ENCODE measurements at places on chromosomes 12 and 14. TPM values are rescaled to one million over a fixed set of nuclear protein-coding genes. Genes with fewer than 3 reads are reported as not detected.

DNA sequence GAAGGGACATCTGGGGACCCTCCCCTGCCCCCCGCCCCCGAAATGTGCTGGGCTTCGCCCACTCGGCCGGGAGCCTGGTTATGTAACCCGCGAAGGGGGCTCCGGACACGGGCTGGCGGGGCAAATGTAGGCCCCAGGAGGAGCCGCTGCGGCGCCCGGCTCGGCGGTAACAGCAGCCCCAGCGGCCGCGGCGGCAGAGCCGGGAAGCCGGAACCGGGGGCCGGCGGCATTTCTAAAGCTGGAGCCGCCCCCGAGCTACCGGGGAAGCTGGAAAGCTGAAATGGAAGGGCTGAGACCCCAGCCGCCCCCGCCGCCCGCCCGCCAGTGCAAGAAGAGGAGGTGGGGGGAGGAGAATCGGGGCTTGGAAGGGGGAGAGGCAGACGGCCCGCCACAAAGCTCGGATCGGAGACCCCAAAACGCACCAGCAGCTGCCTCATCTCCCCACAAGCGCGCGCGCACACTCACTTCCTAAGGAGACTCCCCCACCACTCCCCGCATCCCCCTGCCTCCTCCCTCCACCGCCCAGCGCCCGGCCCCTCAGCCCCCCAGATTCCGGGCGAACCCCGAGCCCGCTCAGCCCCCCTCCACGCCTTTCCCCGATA, 1.5 kb downstream of the KDM2B start:
- peak; percentile 81 for DNase-seq

GRCh38 chr12:12744546-12745305, 27.6 kb downstream of the CDKN1B start:
- DNase-seq = no peak

GRCh38 chr12:128664501-128664900, 159.3 kb downstream of the SLC15A4 start:
- no peak for DNase-seq

KLRC1 gene
- total RNA-seq = not detected

DNA sequence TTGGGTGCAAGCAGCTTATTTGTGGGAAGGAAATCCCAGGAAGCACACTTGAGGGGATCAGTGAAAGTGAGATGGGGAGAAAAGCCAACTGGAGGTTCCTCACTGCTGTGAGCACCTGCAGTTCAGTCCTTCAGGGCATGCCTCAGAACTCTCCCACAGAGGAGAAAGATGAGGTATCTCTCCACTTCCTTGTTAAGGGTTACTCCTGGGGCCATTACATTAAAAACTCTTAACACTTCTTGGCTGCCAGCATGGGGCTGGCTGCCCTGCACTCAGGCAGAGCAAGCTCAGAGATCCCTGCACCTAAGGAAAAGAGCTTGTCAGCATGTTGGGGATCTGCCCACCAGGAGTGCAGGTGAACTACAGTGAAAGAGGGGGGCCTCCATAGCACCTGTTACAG, 28.8 kb downstream of the FERMT2 start:
- DNase-seq = peak; percentile 53

DNA sequence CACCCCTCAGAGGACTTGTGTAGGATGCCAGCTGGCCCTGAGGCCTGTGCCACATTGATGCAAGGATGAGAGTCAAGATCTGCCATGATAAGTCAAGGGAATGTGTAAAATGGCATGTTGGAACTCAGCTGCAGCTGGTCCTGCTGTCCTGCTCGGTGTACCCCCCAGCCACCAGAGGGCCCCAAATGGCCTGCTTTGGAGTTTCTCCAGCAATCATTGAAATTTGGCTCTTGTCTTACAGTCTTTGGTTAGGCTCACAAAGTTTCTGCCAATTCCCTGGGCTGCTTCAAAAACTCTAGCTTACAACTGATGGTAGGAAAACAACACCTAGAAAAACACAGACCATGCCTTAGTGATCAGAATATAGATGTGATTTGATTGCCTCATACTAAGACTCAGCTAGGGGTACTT, 76.8 kb downstream of the HSD17B6 start:
- peak; percentile 94 for DNase-seq

DNA sequence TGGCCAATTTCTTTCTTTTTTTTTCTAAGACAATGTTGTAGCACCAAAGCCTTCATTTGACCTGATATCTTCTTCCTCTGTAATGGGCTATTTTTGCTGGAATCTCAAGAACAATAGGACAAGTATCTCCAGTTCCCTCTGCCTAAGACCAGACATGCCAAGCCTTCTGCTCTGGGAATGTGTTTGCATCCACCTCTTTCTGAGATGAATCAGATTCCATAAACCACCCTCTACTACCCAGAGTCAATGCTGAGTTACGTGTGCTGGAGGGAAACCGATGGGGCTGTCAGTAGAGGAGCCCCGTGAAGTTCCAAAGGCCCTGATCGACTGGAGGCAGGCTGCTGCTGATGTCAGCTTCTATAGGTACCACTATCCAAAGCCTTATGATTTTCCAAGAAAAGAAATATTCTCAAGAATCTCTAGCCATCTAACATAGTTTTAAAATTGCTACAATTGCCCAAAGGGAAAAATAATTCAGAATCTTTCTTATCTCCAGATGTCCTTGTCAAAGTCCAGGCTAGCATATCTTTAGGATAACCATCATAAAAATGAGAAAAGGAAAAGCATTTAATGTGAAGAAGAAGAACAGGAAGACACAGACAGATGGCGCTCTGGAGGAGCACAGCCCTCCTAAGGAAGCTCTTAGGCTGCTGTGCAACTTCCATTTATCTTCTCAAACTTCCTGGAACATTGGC, 101.9 kb downstream of the SLC8A3 start:
- DNase-seq = peak; percentile 72

- peak; percentile 64 for DNase-seq
Observed at GRCh38 chr12:1576410-1577241, 17.8 kb downstream of the FBXL14 start.

GAS2L3 gene
- total RNA-seq = 24.3 TPM

CHGA gene
- 4.7 TPM for total RNA-seq

WNT1 gene
- total RNA-seq = not detected

TOMM20L gene
- not detected for total RNA-seq

AMN gene
- 3.2 TPM for total RNA-seq

- no peak for DNase-seq
Observed at GRCh38 chr12:120093336-120093591, 23.3 kb downstream of the RAB35 start.

- DNase-seq = no peak
Observed at GRCh38 chr12:121154793-121155375, 22.2 kb downstream of the P2RX7 start.

DNA sequence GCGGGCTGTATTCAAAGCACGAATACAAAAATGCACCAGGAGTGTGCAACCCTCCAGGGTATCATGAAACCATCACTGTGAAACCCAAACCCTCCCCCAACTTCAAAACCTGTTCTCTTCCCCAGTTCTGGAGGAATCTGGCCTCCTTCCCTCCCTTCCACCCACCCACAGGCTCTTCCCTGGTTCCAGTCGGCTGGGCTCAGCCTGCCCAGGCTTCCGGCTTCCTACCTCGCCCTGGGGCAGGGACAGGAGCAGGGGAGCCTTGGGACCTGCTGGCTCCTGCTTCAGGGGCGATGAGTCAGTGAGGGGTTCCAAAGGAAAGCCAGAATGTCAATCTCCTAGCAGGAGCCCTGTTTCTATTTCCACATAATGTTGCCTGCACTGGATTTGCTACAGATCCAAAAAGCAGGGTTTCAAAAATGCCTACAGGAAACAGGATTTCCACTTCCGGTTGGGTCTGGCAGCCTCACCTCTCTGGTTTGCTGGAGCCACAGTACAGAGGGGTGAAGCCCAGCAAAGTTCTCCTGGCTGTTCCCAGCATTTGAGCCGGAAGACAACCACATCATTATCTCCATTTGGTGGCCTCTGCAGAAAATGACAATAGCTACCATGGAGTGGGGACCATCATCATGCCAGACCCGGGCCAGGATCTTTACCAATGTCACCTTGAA, 278.3 kb downstream of the DPF3 start:
- DNase-seq = peak; percentile 40

- DNase-seq = peak; percentile 63
Observed at GRCh38 chr14:89308232-89308959, 108.6 kb downstream of the FOXN3 start.

TNS2 gene
- 20.3 TPM for total RNA-seq

PRR4 gene
- 7.9 TPM for total RNA-seq

- peak; percentile 66 for DNase-seq
Observed at GRCh38 chr12:48966177-48966895, 5.2 kb downstream of the WNT10B start.

GRCh38 chr14:55838529-55839052, 258.6 kb downstream of the KTN1 start:
- DNase-seq = no peak

GRCh38 chr14:33986804-33987203, 35.9 kb upstream of the EGLN3 start:
- DNase-seq = no peak

LPCAT3 gene
- total RNA-seq = 86.7 TPM

- no peak for DNase-seq
Observed at GRCh38 chr14:101862177-101862576, 100.7 kb downstream of the PPP2R5C start.

- peak; percentile 77 for DNase-seq
Observed at GRCh38 chr12:82359115-82359478, 768 bp downstream of the METTL25 start.

DNA sequence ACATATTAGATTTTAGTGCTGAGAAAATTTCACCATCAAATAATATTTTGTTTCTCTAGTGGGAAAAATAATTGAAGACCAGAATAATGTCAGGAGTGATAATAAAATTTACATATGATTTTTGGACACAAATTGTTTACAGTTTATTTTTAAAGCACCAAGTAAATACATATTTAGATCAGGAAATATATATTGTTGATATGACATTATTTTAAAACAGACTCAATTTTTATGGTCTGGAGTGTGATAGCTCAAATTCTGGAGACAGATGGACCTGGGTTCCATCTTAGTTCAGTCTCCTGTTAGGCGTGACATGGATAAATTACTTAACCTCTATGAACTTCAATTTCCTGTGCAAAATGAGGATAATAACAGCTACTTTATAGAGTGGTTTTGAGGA, 135.4 kb downstream of the TPH2 start:
- no peak for DNase-seq

DNA sequence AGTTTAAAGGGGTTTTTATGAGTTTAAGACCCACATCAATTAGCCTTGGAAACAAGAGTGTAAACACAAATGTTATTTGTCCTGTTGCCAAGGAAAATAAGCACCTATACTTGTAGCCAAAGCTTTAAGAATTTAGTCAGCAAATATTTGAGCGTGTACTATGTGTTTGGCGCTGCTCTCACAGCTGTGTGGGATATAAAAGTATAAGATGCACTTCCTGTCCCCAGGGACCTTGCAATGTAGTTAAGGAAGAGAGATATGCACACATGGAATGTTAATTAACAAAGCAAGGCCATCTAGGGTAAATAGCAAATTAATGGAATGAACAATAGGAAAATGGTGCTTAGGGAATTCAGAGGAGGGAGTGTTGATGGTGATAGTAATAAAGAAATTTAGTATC, 134.9 kb upstream of the SRRM4 start:
- DNase-seq = no peak

DNA sequence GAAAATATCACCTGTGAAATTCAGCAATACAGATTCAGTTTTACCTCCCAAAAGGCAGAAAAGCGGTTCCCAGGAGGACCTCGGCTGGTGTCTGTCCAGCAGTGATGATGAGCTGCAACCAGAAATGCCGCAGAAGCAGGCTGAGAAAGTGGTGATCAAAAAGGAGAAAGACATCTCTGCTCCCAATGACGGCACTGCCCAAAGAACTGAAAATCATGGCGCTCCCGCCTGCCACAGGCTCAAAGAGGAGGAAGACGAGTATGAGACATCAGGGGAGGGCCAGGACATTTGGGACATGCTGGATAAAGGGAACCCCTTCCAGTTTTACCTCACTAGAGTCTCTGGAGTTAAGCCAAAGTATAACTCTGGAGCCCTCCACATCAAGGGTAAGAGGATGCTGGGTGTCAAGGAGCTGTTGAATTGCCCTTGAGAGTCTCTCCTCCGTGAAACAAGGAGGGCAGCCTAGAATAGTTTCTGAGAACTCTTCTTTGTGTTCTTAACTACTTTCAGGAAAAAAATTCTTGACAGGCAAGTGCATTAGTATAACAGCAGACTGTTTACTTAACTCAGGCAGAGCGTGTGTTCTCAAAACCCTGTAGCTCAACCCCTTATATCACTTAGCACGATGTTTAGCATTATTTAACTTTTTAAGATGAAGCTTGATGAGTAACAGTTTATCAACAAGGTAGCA, 7.7 kb downstream of the TDP1 start:
- DNase-seq = no peak

All from endodermal cell (in vitro differentiated cells).